ENCODE measurements at places on chromosomes 6 and 20.

GRCh38 chr6:7954477-7955200, 44.1 kb upstream of the TXNDC5 start:
- no peak for DNase-seq

- DNase-seq, result no peak
Observed at GRCh38 chr20:44762466-44763140, 16.9 kb downstream of the KCNK15 start.

- no peak for DNase-seq
Observed at GRCh38 chr20:417801-418342, 9.8 kb downstream of the RBCK1 start.

GRCh38 chr20:54140486-54140885, 33.3 kb downstream of the CYP24A1 start:
- no peak for DNase-seq

- no peak for DNase-seq
Observed at GRCh38 chr6:154852687-154853086, 119.5 kb downstream of the SCAF8 start.

DNA sequence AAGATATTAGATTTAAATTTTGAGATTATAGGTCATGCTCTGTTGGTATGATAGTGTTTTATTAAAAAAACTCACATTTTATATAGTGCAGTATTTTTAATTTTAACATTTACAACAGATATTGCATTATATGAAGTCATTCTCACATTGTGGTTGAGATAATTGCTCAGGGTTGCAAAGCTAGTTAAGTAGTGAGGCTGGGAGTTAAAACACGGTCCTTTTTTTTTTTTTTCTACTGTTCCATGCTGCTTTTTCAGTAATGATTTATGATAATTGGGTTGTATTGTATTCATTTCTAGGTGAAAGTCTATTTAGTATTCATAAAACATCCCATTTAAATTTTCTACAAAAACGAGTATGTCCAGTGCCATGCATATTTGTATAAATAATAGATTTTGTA, 117.6 kb upstream of the EDN1 start:
- DNase-seq, result no peak

DNA sequence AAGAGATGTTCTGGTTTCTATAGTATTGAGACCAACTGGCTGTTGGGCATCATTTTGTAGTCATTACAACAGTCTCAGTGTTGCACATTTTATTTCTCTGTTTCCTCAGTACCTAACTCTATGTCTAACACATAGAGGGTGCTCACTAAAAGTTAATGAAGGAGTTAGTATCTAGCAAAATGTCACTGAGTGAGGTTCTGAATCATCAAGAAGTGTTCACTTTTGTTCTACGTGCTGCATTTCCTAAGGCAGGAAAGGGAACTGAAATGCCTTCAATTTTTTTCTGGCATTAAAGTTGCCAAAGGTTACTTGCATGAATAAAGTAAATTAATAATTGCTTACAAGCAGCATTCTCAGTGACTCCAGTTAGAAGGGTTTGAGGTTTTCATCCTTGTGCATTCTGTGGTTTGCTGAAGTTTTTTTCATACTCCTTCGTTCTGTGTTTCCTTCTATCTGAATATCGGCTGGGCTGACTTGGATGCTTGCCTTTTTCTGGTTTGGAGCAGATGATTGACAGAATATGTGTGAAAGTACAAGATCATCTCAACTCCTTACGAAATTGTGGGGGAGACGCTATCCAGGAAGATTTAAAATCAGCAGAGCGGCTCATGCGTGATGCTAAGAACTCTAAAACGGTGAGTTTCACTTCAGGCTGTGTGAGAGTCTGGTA, 114.5 kb upstream of the SCGN start:
- no peak for DNase-seq

- DNase-seq, result no peak
Observed at GRCh38 chr6:170561555-170561954, 7.4 kb downstream of the TBP start.

- DNase-seq, result no peak
Observed at GRCh38 chr20:47141350-47141921, 215.1 kb downstream of the ZMYND8 start.

- DNase-seq, result peak; percentile 17
Observed at GRCh38 chr20:62675156-62675876, 33.0 kb downstream of the SLCO4A1 start.

GRCh38 chr6:38796006-38796405, 80.9 kb downstream of the DNAH8 start:
- no peak for DNase-seq

GRCh38 chr20:22511943-22512910, 72.1 kb downstream of the FOXA2 start:
- DNase-seq, result no peak

DNA sequence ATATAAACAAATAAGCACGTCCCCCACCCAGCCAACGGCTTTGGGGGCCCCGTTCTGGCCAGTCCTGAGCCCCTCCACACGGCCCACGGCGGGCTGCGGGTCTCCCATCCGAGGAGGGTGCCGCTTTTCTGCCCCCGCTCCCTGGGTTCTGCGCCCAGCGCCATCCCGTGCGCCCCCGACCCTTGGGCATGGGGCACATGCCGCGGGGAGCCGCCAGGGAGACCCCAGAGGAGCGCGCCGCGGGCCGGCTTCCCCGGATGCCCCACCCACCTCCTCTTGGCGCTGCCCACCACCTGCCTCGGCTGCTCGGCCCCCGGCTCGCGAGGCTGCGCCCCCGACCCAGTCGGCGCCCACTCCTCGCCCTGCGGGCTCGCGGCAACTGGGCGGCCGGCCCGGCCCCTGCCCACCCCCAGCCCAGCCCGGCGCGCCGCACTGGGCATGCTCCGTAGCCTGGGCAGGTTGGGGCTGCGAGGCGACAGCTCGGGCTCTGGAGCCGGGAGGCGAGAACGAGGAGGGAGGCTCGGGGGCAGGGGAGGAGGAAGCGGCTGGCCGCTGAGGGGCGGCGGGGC, 570 bp upstream of the PLCB4 start:
- peak; percentile 50 for DNase-seq

GRCh38 chr20:37775200-37775599, 81.4 kb downstream of the CTNNBL1 start:
- no peak for DNase-seq

GRCh38 chr20:62711703-62712101, 3.1 kb downstream of the NTSR1 start:
- no peak for DNase-seq

GRCh38 chr20:50260479-50261221, 70.0 kb downstream of the CEBPB start:
- DNase-seq, result no peak

GRCh38 chr6:18439581-18439980, 52.4 kb downstream of the RNF144B start:
- no peak for DNase-seq

- DNase-seq, result peak; percentile 0
Observed at GRCh38 chr6:18823782-18824386, 436.7 kb downstream of the RNF144B start.

- peak; percentile 76 for DNase-seq
Observed at GRCh38 chr20:19783966-19784401, 25.9 kb downstream of the RIN2 start.

- DNase-seq, result no peak
Observed at GRCh38 chr6:33976437-33977360, 169.2 kb downstream of the GRM4 start.

- no peak for DNase-seq
Observed at GRCh38 chr6:7165002-7165889, 57.5 kb downstream of the RREB1 start.

DNA sequence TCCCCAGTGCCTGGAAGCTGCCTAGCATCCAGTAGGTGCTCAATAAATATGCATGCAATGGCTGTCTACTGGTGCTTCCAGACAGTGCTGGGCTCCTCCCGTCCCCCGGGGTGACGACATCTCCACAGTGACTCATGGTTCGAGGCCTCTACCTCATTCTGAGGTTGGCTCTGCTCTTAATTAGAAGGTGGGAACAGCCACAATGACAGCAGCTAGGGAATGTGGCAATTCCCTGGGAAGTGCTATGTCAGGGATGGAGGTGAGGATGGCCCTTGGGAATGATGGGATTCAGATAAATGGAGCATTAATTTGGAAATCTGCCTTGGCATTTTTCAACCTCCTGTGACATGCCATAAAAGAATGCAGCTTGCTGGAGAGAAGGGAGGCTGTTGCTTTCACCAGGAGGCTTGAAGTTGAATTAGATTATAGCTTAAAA, 43.5 kb upstream of the NFATC2 start:
- peak; percentile 99 for DNase-seq

DNA sequence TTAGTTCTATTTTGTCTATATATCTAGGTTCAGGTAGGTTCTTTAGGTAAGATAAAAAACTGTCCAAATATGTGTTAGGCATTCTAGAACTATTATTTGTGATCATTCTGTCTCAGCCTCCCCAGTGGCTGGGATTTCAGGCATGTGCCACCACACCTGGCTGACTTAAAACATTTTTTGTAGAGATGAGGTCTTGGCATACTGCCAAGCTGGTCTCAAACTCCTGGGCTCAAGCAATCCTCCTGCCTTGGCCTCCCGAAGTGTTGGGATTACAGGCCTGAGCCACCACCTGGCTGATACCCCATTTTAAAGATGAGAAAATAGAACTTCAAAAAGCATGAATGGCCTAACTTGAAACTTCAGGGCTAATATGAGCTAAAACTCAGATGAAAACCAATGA, 33.9 kb downstream of the LHFPL5 start:
- no peak for DNase-seq

DNA sequence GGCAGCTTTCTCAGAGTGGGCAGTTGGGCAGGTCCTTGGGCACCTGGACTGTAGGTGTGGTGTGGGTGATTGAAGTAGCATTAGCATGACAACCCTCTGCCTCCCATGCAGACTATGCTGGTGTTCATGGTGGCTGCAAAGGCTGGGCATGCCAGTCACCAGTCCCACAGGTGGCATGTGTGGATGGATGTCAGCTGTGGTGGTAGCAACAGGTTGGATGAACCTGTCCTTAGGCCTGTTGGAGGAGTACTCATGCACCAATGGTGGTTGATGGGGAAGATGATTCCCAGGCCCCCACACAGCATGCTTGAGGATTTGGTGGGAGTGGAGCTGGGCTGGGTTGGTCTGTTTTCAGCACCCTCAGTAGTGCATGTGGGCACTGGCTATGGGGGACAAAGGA, 251.1 kb downstream of the PAX1 start:
- DNase-seq, result no peak

DNA sequence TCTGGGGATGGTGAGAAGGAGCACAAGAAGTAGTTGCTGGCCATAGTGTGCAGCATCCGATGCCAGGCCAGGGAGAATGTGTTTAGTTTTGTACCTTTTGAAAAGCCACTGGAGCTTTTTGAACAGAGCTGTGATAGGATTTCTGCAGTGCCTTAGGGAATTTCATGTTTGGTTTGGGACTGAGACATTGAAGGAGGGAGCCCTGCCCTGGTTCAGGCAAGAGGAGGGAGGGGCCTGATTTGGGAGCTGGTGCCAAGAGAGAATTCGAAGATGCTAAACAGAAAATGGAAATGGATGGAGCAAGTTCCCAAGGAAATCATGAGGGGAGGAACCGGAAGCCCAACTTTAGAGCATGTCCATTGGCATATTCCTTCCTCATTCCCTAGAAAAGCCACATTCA, 80.7 kb downstream of the KIZ start:
- no peak for DNase-seq

- DNase-seq, result peak; percentile 87
Observed at GRCh38 chr6:119273272-119274196, 76.0 kb downstream of the MAN1A1 start.

DNA sequence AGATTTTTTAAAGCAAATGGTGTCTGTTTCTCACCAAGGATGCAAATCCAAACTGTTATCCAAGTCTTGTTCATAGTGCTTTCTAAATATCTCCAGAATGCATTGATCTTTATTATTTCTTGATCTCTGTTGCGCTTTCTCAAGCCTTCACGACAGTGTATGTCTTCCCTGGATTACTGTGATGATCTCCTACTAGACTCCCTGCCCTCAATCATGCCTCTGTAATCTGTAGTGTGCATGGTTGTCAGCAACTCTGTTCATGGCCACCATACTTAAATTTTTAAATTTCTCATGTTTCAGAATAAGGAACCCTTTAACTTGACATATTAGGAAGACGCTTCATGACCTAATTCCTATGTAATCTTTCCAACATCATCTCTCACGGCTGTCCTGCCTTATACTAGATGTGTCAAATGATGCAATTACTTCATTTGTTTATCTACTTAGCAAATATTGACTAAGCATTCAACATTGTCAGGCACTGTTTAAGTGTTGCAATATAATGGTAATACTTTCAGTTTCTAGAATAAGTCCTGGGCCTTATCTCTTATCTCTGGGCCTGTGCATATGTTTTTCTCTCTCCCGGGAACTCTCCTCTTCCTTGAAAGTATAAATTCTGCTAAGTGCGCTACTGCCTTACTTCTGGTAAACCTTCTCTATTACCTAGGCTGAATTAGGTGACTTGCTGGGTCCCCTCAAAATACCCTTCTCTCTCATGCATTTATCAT, 25.6 kb upstream of the AHI1 start:
- DNase-seq, result peak; percentile 9

DNA sequence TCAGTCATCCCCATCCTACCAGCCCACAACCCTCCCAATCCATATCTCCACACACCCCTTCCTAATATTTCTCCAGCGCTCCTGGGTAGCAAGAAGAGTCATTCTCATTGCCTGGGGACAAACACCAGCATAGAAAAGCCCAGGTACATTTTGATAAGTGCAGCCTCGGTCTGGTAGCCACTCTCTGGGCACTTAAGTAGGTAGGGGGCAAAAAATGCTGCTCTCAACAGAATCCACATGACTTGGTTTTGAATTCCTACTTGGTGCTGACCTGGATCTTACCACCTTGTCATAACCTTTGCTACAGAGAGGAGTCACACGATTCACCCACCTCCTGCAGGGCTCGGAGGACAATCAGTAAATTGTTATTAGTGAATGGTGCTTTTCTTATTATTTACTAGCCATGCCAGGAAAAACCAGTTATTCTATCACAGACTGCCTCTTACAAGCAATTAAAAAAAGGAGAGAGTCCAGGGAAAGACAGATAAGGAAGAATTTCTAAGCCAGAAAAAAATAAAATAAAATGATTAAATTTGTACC, 249.1 kb downstream of the LY86 start:
- no peak for DNase-seq

- DNase-seq, result no peak
Observed at GRCh38 chr6:13235339-13235738, 93.0 kb downstream of the TBC1D7 start.

DNA sequence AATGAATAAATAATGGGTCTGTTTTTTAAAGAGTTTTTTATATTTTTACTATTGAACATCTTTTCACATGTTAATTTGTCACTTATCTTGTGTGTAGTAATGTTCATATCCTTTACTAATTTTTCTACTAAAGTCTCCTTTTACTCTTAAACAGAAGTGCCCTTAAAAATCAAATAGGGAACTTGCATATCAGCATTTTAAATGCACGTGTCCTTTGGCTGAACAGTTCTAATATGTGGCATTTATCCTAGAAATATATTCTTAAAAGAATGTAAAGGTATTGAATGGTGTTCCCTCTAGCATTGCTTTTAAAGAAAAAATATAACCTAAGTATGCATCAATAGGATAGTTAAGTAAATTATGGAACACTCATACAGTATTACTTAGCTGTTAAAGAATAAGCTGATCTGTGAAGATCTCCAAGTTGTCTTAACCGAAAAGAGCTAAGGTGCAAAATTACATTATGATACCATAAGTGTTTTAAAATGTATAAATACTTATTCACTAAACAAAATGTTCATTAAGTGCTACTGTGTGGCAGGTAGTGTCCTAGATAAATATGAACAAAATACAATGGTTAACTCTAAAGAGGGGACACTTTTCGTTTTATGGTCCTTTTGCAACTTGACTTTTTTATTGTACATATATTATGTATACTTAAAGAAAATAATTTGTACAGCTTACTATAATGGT, 631 bp upstream of the PGBD1 start:
- no peak for DNase-seq

Measured in AG10803 (cell line).